ENCODE measurements at places on chromosomes 4 and X. TPM values are rescaled to one million over a fixed set of nuclear protein-coding genes. Genes with fewer than 3 reads are reported as not detected.

Gene ERAS
- not detected for total RNA-seq

Gene TLR3
- 1.7 TPM for total RNA-seq

Gene CENPVL1
- not detected for total RNA-seq

Gene MAGED4B
- not detected for total RNA-seq

Gene NKAP
- 2.9 TPM for total RNA-seq

Gene PFKFB1
- total RNA-seq: not detected

Gene JAKMIP1
- not detected for total RNA-seq

Gene CLTRN
- total RNA-seq: 0.48 TPM

Gene CNGA1
- 1.9 TPM for total RNA-seq

Gene S100P
- total RNA-seq: 267 TPM

Gene HTRA3
- total RNA-seq: not detected

Gene SPOCK3
- total RNA-seq: 0.64 TPM

Gene MAGED4
- 0.48 TPM for total RNA-seq

Gene TMEM144
- total RNA-seq: 5.3 TPM

Gene TMPRSS11A
- not detected for total RNA-seq
